ENCODE measurements at places on chromosomes 5 and 9. TPM values are rescaled to one million over a fixed set of nuclear protein-coding genes. Genes with fewer than 3 reads are reported as not detected.

DNA sequence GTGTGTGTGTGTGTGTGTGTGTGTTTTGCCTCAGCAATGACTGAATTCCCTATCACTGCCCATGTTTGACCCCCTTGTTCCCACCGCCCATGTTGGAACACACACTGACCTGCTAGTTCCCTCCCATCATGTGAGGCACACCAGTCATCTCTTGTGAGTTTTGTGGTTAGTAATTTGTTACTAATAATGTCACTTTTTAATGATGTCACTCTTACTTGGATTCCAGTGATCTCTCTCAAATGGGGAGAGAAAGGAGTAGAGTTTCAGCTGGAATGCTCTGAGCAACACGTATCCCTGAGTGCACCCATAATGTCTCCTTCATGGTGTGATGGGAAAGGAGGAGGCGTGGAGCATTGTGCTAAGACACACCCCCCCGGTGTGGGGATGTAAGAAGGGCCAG is 172.6 kb downstream of the SH3GL2 start:
- H3K4me3 ChIP-seq = no peak overlapping the region
- H3K27me3 ChIP-seq = no peaks in the 10 kb centered on the region

DNA sequence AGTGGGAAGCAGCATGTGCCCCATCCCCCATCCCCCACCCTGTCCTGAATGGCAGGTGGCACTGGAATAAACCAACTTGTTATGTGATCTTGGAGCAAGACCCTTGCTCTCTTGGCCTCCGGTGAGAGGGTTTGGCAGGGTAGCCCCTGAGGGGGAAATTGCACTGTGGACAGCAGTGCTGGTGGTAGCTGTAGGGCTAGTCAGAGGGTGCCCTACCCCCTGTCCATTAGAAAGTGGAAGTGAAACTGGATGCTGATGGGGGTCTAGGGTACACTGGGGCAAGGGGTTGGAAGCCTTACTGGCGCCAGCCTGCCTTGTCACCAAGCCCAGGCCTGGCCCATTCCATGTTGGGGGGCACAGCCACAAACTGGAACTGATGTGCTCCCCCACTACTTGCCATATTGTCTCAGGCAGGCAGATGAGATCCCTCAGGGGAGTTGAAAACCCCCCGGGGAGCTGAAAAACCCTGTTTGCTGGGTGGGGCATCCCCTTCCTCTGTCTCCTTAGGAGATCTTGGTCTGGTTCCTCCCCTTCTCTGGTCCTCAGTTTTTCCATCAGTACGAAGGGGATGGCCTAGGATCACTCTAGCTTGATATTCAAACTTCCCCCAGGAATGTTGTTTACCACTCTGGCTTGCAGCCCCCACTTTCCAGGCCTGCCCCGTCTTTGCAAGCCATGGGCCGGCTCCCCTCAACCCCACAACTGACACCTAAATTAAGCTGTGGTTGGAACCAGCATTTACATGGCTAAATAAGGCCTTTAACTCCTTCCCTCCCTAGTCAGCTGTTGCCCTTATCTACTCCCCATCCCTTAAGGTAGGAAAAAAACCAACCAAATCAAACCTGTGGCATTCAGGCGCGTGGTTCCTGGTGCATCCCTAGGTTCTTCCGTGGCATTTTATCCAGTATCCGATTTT is 14.4 kb upstream of the SYNPO start:
- no peak for DNase-seq
- peaks cover 27% of the 10 kb centered on the region for H3K27me3 ChIP-seq
- H3K4me1 ChIP-seq = peaks cover 17% of the 10 kb centered on the region
- no peak overlapping the region for H3K4me3 ChIP-seq
- no peak overlapping the region for H3K27ac ChIP-seq
- H3K36me3 ChIP-seq = no peaks in the 10 kb centered on the region

DNA sequence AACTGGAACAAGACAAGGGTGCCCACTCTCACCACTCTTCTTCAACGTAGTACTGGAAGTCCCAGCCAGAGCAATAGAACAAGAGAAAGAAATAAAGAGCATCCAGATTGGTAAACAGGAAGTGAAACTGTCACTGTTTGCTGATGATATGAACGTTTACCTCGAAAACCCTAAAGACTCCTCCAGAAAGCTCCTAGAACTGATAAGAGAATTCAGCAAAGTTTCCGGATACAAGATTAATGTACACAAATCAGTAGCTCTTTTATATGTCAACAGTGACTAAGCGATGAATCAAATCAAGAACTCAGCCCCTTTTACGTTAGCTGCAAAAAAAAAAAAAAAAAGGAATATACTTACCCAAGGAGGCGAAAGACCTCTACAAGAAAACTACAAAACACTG is 306.6 kb downstream of the PLK2 start:
- DNase-seq = no peak
- no peak overlapping the region for H3K4me3 ChIP-seq

DNA sequence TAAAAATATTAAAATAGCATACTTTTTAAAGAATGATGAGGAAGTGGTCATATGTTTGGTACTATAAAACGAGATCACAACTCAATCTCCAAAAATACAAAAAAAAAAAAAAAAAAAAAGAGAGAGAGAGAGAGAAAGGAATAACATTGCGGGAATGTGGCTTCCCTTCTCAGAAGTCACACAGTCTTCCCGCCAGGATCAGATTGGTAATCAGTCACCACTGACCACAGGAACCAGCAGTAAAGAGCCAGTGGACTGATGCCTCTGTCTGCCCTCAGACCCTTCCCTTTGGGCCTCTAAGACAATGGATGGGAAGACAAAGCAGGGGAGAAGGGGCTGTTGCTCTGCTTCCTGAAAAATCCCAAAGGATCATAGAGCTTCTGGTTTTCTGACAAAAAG is 104.9 kb downstream of the KLHL3 start:
- H3K27ac ChIP-seq = no peak overlapping the region
- no peaks in the 10 kb centered on the region for H3K27me3 ChIP-seq
- no peaks in the 10 kb centered on the region for H3K4me1 ChIP-seq
- no peak for DNase-seq

DNA sequence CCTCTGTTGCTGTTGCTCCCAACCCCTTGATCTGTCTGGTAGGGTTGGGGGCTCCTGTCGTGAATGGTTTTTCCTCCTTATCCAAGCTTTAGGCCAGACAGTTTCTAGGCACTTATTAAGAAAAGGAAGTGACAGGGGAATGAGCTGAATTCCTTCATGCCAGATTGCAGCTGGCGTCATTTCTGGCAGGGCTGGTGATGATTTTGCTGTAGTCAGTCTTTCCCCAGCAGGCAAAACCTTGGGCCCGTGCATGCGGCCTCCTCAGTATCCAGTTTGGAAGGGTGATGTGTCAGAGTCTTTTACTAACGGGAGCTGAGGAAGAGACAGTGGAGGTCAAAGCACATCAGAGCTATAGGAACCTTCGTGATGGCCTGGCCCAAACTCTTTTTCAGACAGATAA is 58.8 kb downstream of the COL27A1 start:
- no peaks in the 10 kb centered on the region for H3K36me3 ChIP-seq
- H3K27me3 ChIP-seq = no peaks in the 10 kb centered on the region
- no peak overlapping the region for H3K27ac ChIP-seq

- no peak overlapping the region for H3K4me3 ChIP-seq
- H3K27ac ChIP-seq = no peak overlapping the region
- no peaks in the 10 kb centered on the region for H3K27me3 ChIP-seq
Observed at GRCh38 chr5:36915653-36916052, 39.1 kb downstream of the NIPBL start.

- no peaks in the 10 kb centered on the region for H3K27me3 ChIP-seq
- no peaks in the 10 kb centered on the region for H3K36me3 ChIP-seq
- no peak for DNase-seq
Observed at GRCh38 chr5:137856201-137856600, 11.5 kb upstream of the MYOT start.

GRCh38 chr5:159735749-159736660 is 180.3 kb upstream of the ADRA1B start:
- DNase-seq = no peak
- no peaks in the 10 kb centered on the region for H3K36me3 ChIP-seq
- no peak overlapping the region for H3K4me3 ChIP-seq
- no peak overlapping the region for H3K27ac ChIP-seq
- peaks cover 6% of the 10 kb centered on the region for H3K27me3 ChIP-seq

GRCh38 chr9:106956971-106957370 is 94.0 kb downstream of the ZNF462 start:
- no peaks in the 10 kb centered on the region for H3K4me1 ChIP-seq
- H3K4me3 ChIP-seq = no peak overlapping the region
- H3K36me3 ChIP-seq = no peaks in the 10 kb centered on the region
- no peaks in the 10 kb centered on the region for H3K27me3 ChIP-seq
- no peak for DNase-seq
- no peak overlapping the region for H3K27ac ChIP-seq

GRCh38 chr9:26655166-26655565 is 237.4 kb downstream of the CAAP1 start:
- no peaks in the 10 kb centered on the region for H3K4me1 ChIP-seq
- no peak for DNase-seq
- no peak overlapping the region for H3K27ac ChIP-seq
- H3K36me3 ChIP-seq = no peaks in the 10 kb centered on the region
- H3K27me3 ChIP-seq = no peaks in the 10 kb centered on the region

DNA sequence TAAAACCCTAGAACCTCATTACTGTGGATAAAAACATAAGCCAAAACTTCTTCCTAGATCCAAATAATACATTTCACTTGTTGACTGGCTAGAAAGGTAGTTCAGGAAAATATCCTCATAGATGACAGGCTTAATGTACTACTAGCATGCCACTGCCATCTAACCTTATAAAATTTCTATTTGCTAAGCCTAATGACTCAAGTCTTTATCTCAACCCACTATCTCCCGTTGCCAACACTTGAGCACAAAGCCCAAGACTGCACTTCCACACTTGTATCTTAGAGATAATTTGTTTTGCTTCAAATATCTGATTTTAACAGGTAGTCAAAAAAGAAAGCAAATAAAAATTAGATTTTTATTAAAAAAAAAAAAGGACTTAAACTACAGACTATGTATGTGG is 42.7 kb downstream of the FBXL17 start:
- no peak overlapping the region for H3K27ac ChIP-seq
- DNase-seq = no peak
- H3K4me1 ChIP-seq = no peaks in the 10 kb centered on the region
- H3K36me3 ChIP-seq = no peaks in the 10 kb centered on the region

GRCh38 chr5:72366324-72366976 is 46.3 kb downstream of the PTCD2 start:
- peaks cover 28% of the 10 kb centered on the region for H3K36me3 ChIP-seq
- DNase-seq = peak; percentile 14
- H3K27ac ChIP-seq = no peak overlapping the region
- H3K4me1 ChIP-seq = peaks cover 11% of the 10 kb centered on the region
- H3K27me3 ChIP-seq = no peaks in the 10 kb centered on the region
- no peak overlapping the region for H3K4me3 ChIP-seq

DNA sequence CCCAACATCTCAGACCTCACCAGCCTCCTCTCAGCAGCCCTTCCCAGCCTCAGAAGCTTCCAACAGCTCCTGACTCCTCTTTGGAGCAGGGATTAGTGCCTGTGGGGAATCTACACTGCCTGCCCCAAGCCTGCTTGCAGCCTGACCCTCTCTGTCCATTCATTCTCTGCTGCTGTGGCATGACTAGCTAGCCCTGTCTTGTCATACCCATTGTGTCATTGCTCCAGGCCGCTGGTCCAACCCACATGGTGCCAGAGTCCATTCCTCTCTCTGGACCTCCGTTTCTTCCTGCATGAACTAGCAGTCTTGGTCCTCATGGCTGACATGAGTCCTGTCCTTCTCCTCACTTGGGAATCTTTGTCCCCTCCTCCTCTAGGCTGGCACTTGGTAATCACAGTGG is 12.8 kb upstream of the RXRA start:
- no peak overlapping the region for H3K4me3 ChIP-seq
- H3K36me3 ChIP-seq = no peaks in the 10 kb centered on the region
- no peaks in the 10 kb centered on the region for H3K4me1 ChIP-seq
- H3K27me3 ChIP-seq = peaks cover 16% of the 10 kb centered on the region

DNA sequence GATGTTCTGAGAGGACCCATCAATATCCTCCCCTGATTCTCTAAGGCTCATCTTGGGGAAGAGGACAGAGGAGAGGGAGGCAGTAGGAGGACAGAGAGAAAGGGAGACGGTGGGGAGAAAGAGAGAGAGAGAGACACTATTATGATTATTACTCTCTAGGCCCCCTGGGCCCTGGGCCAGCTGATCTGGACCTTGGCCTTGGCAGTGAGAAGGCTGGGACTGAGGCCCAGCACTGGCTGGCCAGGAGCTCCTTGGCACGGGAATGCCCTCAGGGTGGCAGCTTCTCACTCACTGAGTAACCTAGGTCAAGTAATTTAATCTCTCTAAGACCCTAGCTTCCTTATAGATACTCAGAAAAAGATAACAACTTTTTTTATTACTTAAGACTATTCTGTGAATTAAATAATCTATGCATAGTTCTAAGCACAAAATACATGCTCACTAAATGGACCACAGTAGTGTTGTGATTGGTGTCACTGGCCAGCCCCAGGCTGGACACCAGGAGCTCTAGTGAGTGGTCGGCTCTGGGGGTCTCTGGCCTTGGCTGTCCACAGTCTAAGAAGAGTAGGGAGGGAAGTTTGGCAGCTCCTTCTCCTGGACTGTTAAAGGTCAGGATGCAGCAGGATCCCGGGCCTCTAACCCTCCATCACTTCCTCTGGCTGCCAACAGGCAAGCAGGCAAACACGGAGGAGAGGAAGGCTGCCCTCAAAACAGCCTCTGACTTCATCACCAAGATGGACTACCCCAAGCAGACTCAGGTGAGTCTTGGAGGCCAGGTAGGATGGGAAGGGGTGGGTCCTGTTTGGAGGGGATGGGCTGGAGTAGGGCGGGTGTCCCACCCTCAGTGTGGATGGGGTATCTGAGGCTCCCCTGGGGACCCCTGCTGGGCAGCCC is 50.0 kb downstream of the GSN start:
- H3K36me3 ChIP-seq = peaks cover 4% of the 10 kb centered on the region
- H3K27ac ChIP-seq = no peak overlapping the region
- no peak for DNase-seq
- no peak overlapping the region for H3K4me3 ChIP-seq

GRCh38 chr5:177085985-177086653 is 596 bp upstream of the FGFR4 start:
- no peak overlapping the region for H3K27ac ChIP-seq
- H3K4me1 ChIP-seq = peaks cover 5% of the 10 kb centered on the region
- H3K36me3 ChIP-seq = no peaks in the 10 kb centered on the region
- peaks cover 29% of the 10 kb centered on the region for H3K27me3 ChIP-seq

DNA sequence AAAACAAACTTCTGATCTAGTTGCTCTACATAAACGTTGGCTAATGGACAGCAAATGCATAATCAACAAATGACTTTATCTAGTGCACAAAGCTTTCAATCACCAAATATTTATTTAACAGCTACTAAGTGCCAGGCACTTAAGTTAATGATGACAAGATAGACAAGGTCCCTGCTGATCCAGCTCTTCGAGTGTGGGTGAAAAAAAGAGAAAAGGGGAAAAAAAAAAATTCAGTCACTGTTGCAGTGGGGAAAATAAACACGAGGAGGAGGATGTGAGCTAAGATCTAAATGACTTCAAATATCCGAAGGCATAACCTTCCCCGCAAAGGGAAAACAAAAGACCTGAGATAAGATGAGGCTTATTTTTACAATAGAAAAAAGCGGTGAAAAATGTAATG is 9.6 kb downstream of the PSIP1 start:
- H3K27me3 ChIP-seq = no peaks in the 10 kb centered on the region
- H3K27ac ChIP-seq = no peak overlapping the region
- no peak overlapping the region for H3K4me3 ChIP-seq
- peaks cover 75% of the 10 kb centered on the region for H3K36me3 ChIP-seq

PRKAA1 gene
- 61.2 TPM for total RNA-seq

GABBR2 gene
- not detected for total RNA-seq

EFNA5 gene
- 0.32 TPM for total RNA-seq

ERBIN gene
- 39.3 TPM for total RNA-seq

ANKRD18A gene
- 3.9 TPM for total RNA-seq

SLC23A1 gene
- 4.2 TPM for total RNA-seq

SLC6A7 gene
- not detected for total RNA-seq

HSD17B3 gene
- not detected for total RNA-seq

Data from activated T-helper 2 cell treated with anti-CD3 and anti-CD28 coated beads, Interferon-gamma antibody, Interleukin-2, Interleukin-4, amounts not matched to agents 10 μg/mL and 5 μg/mL and 100 μg/mL, durations not matched to agents 14 hours and 24 hours and 36 hours (primary cell).